ENCODE measurements at places on chromosomes 16 and 17.

DNA sequence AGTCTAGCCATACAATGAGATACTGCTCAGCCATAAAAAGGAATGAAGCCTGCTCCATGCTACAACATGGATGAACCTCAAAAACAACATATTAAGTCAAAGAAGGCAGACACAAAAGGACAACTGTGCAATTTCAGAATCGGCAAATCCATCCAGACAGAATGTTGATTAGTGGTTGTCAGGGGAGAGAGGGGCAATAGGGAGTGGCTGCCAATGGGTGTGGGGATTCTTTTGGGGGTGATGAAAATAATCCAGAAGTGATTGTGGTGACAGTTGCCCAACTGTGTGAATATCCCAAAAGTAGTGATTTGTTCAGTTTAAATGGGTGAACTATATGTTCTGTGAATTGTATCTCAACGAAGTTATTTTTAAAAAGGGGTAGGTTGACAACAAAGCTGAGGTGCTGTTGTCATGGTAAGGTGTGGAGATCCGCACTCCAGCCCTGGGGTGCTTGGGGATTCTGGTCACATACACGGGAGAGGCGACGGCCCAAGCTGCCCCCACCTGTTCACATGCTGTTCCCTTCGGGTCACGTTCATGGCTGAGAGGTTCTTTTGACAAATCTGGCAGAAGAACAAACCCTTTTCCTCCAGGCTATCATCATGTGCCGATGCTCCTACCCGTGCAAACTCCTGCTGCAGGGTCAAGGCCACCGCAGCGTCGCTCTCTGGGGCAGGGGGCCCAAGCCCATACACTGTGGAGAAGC is 9.6 kb downstream of the SLX4 start:
- no peak for DNase-seq

DNA sequence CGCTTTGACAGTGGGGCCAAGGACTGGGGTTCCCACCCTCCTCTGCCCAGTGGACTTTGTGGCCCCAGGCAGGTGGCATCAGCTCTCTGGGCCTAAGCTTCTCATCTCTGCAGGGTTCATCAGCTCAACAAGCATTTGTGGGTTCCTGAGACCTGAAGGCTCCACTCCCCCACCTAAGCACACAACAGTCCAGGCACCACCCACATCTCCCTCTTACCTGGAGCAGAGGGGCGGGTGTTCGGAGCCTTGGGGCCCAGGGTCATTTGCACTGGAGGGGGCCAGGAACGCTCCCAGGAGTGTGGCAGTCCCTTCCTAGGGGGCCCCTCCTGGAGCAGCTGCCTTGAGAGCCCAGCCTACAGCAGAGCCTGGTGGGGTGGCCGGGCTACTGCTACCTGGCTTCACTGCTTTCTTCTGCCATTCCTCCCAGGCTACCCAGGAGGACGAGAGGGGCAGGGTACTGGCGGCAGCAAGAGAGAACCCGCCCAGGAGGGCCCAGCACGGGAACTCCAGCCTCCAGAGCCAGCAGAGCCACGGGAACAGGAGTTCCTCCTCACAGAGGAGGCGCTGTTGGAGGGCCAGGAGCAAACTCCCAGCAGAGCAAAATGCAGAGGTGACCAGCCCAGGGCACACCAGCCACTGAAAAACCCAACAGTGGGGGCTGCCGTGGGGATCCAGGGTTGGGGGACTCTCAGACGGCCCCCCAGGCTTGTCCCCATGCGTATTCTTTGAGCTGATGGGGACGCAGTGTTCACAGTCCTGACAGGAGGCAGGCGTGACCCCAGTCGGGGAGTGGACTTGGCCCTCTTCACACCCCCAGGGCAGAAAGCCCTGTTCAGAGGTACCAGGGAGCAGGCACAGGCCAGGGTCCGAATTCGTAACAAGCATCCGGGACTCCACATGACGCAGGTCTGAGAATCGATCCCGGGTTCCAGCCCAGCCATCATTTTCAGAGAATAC is 35.1 kb upstream of the SLC38A10 start:
- DNase-seq: no peak

GRCh38 chr16:72908362-72909167 is 139.4 kb downstream of the ZFHX3 start:
- DNase-seq: no peak

GRCh38 chr16:80466024-80466987 is 74.5 kb upstream of the DYNLRB2 start:
- DNase-seq: peak; percentile 80

- DNase-seq: no peak
These were observed 79.5 kb upstream of the CCL1 start for GRCh38 chr17:34442387-34443111.

- DNase-seq: no peak
These were observed 8.1 kb upstream of the PPP1R27 start for GRCh38 chr17:81842725-81843504.

GRCh38 chr17:4506892-4507291 is 8.2 kb downstream of the SPNS2 start:
- DNase-seq: no peak

DNA sequence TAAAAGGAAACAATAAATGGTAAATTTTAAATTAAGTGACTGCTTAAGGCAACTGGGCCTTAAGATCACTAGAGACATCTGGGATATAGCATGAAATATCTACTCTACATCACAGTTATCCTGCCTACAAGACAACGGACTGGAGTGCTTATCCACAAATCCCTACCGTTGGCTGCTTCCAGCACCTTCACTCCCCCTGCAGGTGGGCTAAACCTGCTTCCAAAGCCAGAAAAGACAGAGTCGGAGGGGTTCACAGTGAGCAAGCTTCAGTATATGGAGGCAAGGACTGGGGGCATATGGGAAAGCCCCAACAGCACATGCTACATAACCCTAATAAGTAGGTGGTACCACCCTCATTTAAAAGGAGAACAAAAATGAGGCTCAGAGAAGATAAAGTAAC is 45.3 kb downstream of the GRIN2A start:
- no peak for DNase-seq

- no peak for DNase-seq
These were observed 3.8 kb upstream of the RASL10B start for GRCh38 chr17:35727635-35728034.

GRCh38 chr17:77496401-77496801 is 355.6 kb downstream of the SEC14L1 start:
- DNase-seq: no peak

DNA sequence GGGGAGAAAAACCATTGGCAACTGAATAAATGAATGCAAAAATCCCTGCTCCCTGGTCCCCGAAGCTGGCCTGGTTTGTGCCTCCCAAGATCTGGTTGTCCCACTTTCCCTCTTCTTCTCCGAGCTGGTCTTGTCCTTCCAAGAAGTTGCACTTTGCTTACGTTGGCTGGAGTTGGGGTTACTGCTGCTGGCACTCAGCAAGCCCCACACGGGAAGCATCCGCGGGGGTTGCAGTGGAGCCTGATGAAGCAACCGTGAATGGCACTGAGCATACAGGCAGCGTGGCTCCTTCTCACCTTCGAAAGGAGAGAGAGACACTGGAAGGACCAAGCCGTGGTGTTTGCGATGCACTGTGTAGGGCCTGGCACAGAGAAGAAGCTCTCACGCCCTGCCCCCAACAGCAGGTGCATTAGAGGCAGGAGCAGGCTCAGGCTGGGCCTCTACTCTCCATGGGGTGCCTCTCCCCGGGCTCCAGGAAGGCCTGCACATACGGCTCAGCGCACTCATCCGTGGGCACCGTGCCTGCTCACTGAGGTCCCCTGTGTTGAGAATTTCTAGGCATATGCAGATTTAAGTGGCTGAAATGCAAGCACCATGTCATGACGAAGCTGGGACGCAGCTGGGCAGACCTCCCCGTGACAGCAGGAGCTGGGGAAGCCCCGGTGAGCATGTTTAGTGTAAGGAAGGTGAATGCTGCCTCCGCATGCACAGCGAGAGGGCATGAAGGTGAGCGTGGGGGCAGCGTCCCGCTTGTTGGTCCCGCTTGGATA is 12.1 kb downstream of the CA5A start:
- DNase-seq: no peak

DNA sequence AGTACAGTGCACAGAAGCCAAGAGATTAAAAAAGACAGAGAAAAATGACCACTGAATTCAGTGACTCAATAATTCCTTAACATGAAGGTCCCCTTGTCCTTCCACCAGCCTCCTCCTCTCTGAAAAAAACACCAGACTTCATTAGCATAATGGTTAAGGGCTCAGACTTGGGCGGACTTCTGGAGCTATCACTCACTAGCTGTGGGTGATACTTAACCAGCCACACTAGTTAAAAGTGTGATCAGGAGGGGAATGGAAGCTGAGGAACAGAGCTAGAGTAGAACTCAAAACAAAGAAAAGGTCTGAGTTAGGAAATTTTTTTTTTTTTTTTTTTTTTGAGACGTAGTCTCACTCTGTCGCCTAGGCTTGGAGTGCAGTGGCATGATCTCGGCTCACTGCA is 23.2 kb downstream of the ZNF652 start:
- no peak for DNase-seq

GRCh38 chr16:75012380-75013081 is 13.7 kb downstream of the ZNRF1 start:
- no peak for DNase-seq

GRCh38 chr17:41396996-41397660 is at the start of gene KRT31:
TSS of gene KRT31 (minus strand) at chr17:41397608. CDS start at chr17:41397539, 69 bp downstream.
- peak; percentile 48 for DNase-seq

DNA sequence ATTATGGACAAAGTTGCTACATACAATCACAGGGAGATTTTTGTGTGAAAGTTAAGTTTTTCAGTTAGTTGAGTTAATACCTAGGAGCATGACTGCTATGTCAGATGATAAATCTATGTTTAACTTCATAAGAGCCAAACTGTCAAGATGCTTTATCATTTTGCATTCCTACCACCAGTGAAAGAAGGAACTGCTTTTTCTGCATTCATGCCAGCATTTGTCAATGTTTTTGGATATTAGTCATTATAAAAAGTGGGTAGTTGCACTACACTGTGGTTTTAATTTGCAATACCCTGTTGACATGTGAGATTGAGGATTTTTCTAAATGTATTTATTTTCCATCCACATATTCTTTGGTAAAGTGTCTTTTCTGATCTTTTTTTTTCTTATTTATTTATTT is 434.0 kb upstream of the MON1B start:
- no peak for DNase-seq

- DNase-seq: no peak
These were observed 10.0 kb downstream of the C16orf96 start for GRCh38 chr16:4566144-4566543.

DNA sequence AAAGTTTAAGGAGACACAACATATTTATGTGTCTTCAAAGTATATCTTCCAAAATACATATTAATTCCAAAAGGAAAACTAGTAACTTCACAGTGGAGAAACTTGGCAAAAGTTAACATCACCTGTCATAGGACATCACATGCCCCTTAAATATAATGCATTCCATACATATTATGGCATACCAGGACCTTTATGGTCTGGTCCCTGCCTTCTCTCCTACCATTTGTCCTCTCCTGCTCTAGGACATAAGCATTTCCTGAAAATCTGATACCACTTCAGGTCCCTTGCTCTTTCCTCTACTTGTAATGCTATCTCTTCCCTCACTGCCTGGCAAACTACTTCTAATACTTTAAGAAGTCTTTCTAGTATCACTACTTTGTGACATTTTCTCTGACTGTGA is 168.1 kb upstream of the RBL2 start:
- DNase-seq: no peak

DNA sequence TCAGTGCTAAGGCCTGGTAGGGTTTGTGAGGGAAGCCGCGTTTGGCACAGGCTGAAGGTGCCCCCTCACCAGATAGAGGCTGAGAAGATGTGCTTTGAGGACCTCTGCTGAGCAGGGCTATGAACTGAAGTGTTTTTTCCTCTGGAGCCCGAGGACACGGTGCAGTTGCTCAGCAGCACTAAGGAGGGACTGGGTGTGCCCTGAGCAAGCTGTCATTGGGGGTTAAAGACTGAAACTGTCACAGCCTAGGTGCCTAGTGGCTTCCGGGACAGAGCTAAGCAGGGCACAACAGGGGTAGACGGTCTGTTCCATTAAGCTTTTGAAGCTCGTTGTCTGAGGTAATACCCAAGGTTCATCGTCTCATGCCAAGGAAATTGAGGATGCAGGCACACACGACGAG is 24.8 kb upstream of the ASGR2 start:
- DNase-seq: no peak

DNA sequence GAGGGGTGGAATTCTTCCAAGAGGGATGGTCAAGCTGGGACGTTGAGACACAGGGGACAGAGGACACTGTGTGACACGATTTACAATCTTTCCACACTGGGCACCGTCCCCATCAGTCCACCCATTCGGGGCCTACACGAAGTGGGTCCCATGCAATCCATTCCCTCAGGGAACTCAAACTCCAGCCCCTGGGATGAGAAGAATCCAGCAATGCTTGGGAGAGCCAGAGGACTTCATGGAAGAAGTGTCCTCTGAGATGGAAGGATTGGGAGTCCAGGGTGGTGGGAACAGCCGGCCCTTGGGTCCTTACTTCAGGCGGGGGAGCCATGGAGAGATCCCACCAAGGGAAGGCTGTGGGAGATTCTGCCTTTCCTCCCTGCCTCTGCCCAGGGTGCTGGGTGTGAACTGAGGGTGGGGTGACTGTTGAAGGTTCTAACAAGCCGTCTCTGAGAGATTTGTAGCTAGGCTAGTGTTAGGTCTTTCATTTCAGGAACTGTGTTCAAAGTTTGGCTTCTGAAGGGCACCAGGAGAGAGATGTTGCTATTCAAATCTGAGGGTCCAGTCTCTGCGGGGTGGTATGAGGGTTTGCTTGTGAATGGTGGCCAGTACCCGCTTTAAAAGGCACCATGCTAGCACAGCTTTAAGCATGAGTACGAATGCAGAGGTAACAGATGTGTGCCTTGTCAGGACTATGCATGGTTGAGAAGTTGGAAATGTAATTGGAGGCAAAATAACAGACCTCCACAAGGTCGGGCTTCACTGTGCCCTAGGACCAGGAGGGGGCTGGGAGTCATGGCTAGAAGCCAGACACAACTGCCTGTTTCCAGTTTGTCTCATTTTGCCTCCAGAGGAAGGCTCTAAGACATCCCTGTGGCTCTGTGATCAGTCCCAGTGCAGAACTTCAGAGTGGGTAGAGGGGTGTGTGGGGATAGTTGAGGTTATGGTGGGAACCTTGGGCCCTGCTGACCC is 1.9 kb downstream of the ATP1B2 start:
- DNase-seq: no peak

GRCh38 chr17:1750628-1751027 is 8.0 kb downstream of the SERPINF2 start:
- no peak for DNase-seq

GRCh38 chr16:4433228-4433627 is 7.6 kb downstream of the DNAJA3 start:
- no peak for DNase-seq

DNA sequence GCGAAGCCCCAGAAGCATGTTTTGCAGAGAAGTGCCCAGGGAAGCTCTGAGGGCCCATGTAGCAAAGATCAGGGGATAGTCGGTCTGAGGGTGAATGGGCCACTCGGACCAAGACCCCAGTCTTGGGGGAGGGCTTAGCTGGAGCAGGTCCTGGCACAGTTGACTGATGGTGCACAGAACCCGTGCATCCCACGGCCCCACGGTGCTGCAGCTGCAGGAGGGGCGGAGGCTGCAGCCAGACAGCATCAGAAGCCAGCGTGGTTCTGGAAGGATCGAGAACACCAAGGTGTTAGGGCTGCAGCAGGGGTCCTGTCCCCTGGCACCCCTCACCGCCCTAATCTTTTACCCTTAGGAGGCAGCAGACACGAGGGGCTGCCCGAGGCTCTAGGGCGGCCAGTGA is 6.5 kb upstream of the MC1R start:
- no peak for DNase-seq

- no peak for DNase-seq
These were observed at the start of gene TCAP for GRCh38 chr17:39664581-39665561. TSS of gene TCAP (plus strand) at chr17:39665349. CDS start at chr17:39665360, 11 bp downstream.

- DNase-seq: peak; percentile 80
These were observed 1.4 kb downstream of the NOTUM start for GRCh38 chr17:81959362-81960129.
